ENCODE measurements at places on chromosomes 1 and 21.

DNA sequence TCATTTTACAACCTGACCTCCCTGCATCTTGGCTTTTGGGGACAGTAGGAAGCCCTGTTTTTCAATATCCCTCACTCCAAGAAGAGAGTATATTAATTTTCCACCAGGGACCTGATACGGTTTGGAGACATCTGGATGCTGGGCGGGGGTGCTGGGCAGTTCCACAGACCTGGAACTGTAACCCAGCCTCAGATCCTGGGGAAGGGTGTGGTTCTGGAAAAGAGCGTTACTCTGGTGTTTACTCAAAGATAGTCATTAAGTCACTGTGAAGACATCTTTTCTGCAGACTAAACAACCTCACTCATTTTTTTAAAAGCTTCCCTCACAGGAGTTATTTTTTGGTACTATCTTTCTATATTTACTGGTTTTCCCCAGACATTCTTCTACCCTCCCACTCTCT, 189.8 kb downstream of the CLIC6 start:
- H3K27me3 ChIP-seq = no peaks in the 10 kb centered on the region
- peak; percentile 12 for DNase-seq
- no peak overlapping the region for H3K27ac ChIP-seq
- H3K36me3 ChIP-seq = peaks cover 20% of the 10 kb centered on the region
- H3K4me3 ChIP-seq = no peak overlapping the region

DNA sequence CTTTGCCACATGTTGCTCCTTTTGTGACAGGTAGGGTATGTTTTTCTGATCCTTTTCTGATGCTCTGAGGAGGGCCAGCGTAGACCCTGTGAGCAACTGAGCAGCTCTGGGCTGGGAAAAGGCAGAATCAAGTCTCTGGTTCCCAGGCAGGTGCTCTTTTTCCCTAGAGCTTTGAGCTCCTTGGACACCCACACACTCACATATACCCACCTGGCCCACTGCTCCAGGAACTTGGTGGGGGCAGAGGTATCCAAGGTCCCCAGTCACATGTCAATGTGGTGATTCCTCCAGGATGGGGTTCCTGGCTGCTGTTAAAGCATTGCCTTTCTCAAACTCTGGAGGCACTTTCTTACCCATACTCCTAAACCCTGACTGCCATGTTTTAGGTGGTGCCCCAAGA, 5.4 kb downstream of the CD2 start:
- H3K4me3 ChIP-seq = no peak overlapping the region
- H3K27me3 ChIP-seq = no peaks in the 10 kb centered on the region
- no peak for DNase-seq
- H3K36me3 ChIP-seq = no peaks in the 10 kb centered on the region
- no peak overlapping the region for H3K27ac ChIP-seq

DNA sequence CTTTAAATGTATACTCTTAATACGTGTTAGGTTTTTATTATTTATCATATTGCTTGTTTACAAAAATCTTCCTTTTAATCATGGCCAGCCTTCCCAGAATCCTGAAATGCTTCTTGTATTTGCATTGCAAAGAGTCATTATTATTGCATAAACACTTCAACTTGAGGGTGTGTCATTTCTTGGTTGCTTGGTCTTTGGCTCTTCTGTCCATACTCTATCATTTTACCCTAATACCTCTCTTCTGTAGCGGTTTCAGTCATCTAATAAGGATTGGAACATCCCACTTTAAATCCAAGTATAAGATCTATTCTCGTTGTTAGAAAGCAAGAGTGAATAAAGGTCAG, 200.6 kb upstream of the CACYBP start:
- DNase-seq = no peak
- peaks cover 15% of the 10 kb centered on the region for H3K4me1 ChIP-seq
- peak overlapping the region; percentile 9 for H3K27ac ChIP-seq
- no peaks in the 10 kb centered on the region for H3K27me3 ChIP-seq

DNA sequence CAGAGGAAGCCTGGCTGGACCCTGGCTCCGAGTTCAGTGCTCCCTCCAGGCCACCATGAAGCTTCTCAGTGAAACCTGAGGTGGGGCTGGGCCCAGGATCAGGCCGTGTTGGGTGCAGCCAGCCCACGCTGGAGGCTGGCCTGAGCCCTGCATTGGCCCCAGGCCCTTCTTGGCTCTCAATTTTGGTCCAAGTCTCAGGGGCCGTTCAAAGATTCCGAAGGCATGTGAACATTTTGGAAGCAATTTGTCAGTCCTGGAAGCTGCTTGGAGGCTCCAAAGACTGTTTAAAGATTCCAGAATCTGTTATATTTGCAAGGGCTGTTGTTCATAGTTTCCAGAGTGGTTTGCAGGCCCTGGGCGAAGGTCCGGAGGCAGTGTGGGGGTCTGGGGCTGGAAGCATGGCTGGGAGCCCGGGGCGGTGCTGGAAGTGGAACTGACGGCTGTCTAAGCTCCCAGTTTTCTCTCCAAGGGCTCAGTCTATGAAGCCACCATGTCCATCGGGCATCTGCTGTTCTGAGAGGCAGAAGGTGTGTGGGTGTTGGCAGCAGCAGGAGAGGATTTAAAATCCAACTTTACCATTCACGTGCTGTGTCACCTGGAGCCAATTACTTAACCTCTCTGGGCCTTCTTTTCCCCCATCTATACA, 104.9 kb downstream of the EPHB2 start:
- no peak for DNase-seq
- no peak overlapping the region for H3K4me3 ChIP-seq
- H3K4me1 ChIP-seq = no peaks in the 10 kb centered on the region
- no peaks in the 10 kb centered on the region for H3K27me3 ChIP-seq
- H3K27ac ChIP-seq = no peak overlapping the region

DNA sequence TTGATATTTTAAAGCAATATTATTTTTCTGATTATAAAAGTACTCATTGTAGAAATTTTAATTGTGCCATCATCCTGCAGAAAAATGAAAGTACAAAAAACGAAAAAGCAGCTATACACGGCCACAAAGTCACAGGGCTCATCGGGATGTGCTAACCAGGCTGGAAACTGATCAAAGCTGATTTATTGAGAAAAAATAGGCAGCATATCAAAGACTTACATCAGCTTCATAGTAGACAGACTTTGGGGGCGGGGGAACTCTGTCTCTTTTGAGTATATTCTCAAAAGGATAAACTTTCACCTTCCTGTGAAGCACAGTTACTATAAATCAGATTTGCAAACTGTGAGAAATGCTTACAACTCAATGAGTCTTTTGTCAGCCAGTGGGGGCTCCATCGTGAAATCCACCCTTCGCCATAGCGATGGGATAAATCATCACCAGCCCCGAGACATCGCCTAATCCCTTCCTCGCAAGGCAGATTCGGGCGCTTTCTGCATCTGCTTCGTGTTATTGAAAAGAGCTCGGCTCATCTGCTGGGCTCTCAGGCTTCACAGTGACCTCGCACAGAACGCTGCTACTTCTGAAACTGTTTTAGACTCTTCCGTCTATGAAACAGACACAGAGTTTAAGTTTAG, 69.2 kb upstream of the ERG start:
- no peaks in the 10 kb centered on the region for H3K27me3 ChIP-seq
- no peak overlapping the region for H3K27ac ChIP-seq
- no peaks in the 10 kb centered on the region for H3K36me3 ChIP-seq
- H3K4me1 ChIP-seq = no peaks in the 10 kb centered on the region
- DNase-seq = no peak
- no peak overlapping the region for H3K4me3 ChIP-seq

DNA sequence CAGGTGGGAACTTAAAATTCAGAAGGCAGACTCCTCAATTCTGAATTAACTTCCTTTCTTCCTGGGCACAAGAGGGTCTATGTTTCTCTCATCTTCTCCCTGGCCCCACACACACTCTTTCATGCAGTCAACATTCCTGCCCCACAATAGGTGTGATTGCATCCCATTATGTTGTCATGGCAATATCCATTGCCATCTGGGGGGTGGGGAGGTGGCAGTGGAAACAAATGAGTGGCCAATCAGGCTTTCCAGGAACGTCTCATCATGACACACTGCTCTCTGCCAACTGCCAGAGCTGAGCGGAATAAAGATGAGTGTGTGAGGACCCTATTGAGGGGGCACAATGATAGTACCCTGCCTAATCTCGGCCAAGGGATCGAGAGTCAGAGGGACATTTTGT, 80.4 kb downstream of the KCND3 start:
- H3K27me3 ChIP-seq = no peaks in the 10 kb centered on the region
- no peak overlapping the region for H3K4me3 ChIP-seq
- H3K36me3 ChIP-seq = no peaks in the 10 kb centered on the region
- H3K4me1 ChIP-seq = no peaks in the 10 kb centered on the region
- H3K27ac ChIP-seq = no peak overlapping the region
- DNase-seq = no peak

- no peak for DNase-seq
- H3K4me3 ChIP-seq = no peak overlapping the region
- H3K27ac ChIP-seq = no peak overlapping the region
- H3K4me1 ChIP-seq = no peaks in the 10 kb centered on the region
- H3K36me3 ChIP-seq = peaks cover 3% of the 10 kb centered on the region
- no peaks in the 10 kb centered on the region for H3K27me3 ChIP-seq
These were observed 94.6 kb downstream of the STUM start for GRCh38 chr1:226643177-226643576.

GRCh38 chr1:166029196-166029945, 137.4 kb downstream of the FAM78B start:
- H3K27ac ChIP-seq = no peak overlapping the region
- H3K4me3 ChIP-seq = no peak overlapping the region
- H3K4me1 ChIP-seq = peaks cover 5% of the 10 kb centered on the region
- DNase-seq = no peak
- no peaks in the 10 kb centered on the region for H3K27me3 ChIP-seq

DNA sequence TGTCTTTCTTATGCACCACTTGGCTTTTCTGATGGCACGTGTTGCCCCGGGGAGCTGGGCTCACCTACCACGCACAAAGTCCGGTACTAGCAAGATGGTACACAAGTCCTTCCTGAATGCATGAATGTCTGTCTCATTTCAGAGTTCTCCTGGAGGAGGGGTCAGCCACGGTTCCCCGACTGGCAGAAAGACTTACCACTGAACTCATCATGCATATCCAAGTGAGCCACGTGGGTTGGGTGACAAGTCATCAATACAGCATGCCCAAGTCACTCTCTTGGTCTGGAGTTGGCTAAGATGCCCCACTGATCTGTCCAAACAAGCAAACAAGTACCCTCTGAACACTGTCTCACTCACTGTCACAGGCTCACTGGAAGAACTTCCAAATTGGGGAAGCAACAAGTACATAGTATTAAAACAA, 28.6 kb upstream of the MX1 start:
- no peak overlapping the region for H3K27ac ChIP-seq
- H3K4me3 ChIP-seq = no peak overlapping the region

DNA sequence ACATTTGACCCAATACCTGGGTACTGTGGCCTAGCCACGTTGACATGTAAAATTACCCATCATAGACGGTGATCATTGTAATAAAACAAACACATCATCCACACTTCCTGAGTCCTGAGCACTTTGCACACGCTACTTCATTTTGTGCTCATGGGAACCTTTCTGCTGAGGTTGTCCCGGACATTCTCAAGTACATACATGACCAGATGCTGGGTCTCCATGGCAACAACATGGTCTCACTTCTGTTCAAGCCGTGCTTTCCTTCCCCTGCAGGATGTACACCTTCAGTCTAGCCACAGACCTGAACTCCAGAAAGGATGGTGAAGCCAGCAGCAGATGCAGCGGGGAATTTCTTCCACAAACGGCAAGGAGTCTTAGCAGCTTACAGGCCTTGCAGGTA, 22.7 kb downstream of the UBASH3A start:
- H3K27ac ChIP-seq = no peak overlapping the region
- no peak overlapping the region for H3K4me3 ChIP-seq
- H3K36me3 ChIP-seq = no peaks in the 10 kb centered on the region
- DNase-seq = no peak
- H3K4me1 ChIP-seq = no peaks in the 10 kb centered on the region

DNA sequence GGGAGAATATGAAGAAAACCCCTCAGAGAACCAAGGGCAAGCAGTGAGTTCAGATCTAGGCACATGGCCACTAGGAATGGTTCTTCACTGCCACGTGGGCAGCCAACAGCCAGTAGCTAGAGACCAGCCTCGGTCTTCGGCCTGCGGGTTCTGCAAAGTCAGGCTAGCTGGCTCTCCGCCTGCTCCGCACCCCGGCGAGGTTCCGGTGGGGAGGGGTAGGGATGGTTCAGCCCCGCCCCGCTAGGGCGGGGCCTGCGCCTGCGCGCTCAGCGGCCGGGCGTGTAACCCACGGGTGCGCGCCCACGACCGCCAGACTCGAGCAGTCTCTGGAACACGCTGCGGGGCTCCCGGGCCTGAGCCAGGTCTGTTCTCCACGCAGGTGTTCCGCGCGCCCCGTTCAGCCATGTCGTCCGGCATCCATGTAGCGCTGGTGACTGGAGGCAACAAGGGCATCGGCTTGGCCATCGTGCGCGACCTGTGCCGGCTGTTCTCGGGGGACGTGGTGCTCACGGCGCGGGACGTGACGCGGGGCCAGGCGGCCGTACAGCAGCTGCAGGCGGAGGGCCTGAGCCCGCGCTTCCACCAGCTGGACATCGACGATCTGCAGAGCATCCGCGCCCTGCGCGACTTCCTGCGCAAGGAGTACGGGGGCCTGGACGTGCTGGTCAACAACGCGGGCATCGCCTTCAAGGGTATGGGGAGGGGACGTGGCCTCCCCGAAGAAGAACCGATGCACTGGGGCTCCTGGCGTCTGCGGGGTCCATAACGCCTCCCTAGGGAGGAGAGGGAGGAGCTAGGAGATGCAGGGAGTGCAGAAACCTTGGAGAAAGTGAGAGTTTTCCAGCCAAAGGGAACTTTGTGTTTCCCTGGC, at the start of gene CBR1:
CBR1 (plus strand) TSS at position 312 of the 871 bp plus-strand sequence; CDS start at position 404, 92 bp downstream.
- H3K36me3 ChIP-seq = peaks cover 5% of the 10 kb centered on the region
- peak within 1 kb of the TSS; percentile 90 for H3K27ac ChIP-seq
- H3K4me3 ChIP-seq = peak within 1 kb of the TSS; percentile 86
- no peaks in the 10 kb centered on the region for H3K27me3 ChIP-seq
- DNase-seq = peak; percentile 93

- no peaks in the 10 kb centered on the region for H3K27me3 ChIP-seq
- no peaks in the 10 kb centered on the region for H3K36me3 ChIP-seq
- H3K4me3 ChIP-seq = no peak overlapping the region
- no peak overlapping the region for H3K27ac ChIP-seq
These were observed 20.8 kb downstream of the LRP8 start for GRCh38 chr1:53307037-53307436.

DNA sequence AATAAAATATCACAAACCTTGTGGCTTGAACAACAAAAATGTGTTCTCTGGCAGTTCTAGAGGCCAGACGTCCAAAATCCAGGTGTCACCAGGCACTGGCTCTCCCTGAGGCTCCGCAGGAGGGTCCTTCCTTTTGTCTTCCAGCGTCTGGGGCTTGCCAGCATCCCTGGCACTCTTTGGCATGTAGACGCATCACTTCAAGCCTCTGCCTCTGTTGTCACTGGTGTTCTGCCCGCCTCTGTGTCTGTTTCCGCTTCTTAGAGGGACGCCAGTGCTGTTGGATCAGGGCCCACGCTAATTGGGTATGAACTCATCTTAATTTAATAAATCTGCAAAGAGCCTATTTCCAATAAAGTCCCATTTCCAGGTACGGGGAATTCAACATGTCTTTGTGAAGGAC, 273.7 kb upstream of the C1orf174 start:
- no peak overlapping the region for H3K27ac ChIP-seq
- H3K4me1 ChIP-seq = no peaks in the 10 kb centered on the region
- no peaks in the 10 kb centered on the region for H3K36me3 ChIP-seq
- peaks cover 3% of the 10 kb centered on the region for H3K27me3 ChIP-seq
